Right hindlimb (tissue), 1 donor: ENCODE measurements at places on chromosomes 6 and 20.

DNA sequence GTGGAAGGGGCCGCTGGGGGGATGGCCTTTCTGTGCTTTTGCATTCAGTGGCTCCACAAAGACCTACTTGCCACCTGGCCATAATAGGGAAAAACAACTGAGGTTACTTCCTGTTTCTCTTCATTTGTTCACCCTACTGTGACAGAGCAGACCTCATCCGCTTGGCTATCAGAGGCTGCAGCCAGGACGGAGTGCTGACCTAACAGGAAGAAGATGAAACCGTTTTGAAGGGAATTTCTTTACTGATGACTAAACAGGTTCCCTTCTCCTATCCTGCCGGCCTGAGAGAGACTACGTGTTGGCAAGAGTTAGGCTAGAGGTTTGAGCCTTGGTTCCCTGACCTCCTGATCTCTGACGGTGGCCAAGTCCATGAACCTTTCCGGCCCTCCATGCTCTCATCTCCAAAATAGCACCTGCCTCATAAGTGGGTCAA, 21.3 kb downstream of the PRR18 start:
- DNase-seq, result no peak

DNA sequence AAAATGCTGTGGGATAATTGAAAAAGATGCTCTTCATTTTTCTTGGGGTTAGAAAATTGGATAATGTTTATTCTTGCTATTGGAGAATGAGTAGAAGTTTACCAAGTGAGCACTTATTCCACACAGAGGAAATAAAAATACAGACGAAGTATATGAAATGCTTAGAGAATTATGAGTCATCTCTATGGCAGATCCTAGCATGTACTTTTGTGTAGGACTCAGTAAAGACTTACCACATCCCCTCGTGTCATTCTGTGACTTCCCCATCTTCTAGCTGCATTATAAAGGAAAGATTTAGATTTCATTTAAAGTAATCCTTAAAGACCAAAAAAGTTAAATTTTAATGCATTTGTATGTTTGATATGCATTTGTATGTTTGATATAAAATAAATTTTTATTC, 685.6 kb downstream of the TBC1D32 start:
- DNase-seq, result no peak

GRCh38 chr6:5869261-5869660, 137.5 kb downstream of the NRN1 start:
- no peak for DNase-seq

GRCh38 chr6:1029141-1029540, 282.8 kb upstream of the FOXQ1 start:
- DNase-seq, result no peak

DNA sequence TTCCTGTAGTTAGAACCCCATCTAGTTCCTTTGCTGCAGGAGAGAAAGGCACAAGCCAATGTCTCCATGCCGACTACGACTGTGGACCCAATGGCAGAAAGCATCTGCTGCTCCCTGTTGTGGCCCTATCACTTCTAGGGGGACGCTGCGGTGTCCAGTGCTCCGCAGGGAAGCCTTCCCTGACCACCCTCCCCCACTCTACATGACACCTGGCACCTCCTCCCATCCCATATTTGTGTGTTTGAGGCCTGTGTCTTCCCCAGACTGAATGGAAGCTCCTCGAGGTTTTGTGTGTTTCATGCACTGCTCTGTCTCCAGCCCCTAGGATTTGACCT, 159.5 kb downstream of the DTNBP1 start:
- no peak for DNase-seq

GRCh38 chr6:122798099-122798641, 9.1 kb downstream of the SMPDL3A start:
- DNase-seq, result no peak

DNA sequence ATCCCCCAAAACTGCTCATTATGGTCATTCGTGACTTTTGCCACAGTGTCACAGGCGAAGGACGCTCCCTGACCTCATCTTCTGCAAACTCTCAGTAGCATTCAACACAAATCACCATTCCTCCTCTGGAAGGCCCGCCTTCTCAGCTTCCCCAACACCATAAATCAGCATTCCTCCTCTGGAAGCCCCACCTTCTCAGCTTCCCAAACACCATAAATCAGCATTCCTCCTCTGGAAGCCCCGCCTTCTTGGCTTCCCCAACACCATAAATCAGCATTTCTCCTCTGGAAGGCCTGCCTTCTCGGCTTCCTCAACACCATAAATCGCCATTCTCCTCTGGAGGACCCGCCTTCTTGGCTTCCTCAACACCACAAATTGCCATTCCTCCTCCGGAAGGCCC, 288.0 kb upstream of the AGPAT4 start:
- no peak for DNase-seq

DNA sequence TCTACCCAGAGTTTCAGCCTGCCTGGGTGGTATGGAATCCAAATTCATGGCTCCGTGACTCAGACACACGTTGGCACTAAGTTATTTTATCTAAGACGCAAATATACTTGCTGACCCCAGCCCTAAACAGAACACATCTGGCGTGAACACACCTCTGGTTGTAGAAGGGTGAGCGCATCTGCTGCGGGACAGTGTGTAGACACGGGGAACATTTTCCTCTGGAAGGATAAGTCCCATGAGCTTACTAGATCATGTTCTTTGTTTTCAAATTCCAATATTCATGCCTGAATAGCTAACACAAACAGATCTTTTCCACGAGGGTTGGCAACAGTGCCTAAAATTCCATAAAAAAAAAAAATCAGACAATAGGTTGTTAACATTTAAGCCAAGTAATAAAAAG, 87.8 kb downstream of the TMEM170B start:
- DNase-seq, result no peak

GRCh38 chr6:75612434-75612833, 10.8 kb downstream of the SENP6 start:
- DNase-seq, result no peak

GRCh38 chr6:29792123-29793035, 35.2 kb upstream of the HLA-G start:
- DNase-seq, result no peak

GRCh38 chr6:146670161-146670560, 71.4 kb downstream of the ADGB start:
- no peak for DNase-seq

DNA sequence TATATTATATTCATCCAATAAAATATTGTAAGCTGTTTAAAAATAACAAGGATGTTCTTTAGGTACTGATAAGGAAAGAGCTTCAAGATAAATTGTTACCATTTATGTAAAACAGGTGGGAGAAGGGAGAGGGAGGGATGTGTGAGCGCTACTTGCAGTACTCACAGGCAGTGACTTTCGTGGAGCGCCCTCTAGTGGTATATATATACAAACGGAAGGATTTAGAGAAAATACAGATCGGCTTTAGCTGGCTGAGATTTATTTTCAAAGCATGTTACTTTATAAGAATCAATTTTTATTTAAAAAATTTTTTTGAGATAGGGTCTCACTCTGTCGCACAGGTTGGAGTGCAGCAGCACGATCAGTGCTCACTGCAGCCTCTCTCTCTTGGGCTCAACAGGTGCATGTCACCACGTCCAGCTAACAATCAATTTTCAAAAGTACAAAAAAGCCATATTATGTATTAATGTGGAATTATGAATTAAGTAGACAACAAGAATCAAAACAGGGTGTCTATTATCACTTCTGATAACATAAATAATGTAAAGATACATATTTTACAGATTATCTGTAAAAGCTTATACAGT, 3.3 kb upstream of the MOG start:
- DNase-seq, result peak; percentile 29

DNA sequence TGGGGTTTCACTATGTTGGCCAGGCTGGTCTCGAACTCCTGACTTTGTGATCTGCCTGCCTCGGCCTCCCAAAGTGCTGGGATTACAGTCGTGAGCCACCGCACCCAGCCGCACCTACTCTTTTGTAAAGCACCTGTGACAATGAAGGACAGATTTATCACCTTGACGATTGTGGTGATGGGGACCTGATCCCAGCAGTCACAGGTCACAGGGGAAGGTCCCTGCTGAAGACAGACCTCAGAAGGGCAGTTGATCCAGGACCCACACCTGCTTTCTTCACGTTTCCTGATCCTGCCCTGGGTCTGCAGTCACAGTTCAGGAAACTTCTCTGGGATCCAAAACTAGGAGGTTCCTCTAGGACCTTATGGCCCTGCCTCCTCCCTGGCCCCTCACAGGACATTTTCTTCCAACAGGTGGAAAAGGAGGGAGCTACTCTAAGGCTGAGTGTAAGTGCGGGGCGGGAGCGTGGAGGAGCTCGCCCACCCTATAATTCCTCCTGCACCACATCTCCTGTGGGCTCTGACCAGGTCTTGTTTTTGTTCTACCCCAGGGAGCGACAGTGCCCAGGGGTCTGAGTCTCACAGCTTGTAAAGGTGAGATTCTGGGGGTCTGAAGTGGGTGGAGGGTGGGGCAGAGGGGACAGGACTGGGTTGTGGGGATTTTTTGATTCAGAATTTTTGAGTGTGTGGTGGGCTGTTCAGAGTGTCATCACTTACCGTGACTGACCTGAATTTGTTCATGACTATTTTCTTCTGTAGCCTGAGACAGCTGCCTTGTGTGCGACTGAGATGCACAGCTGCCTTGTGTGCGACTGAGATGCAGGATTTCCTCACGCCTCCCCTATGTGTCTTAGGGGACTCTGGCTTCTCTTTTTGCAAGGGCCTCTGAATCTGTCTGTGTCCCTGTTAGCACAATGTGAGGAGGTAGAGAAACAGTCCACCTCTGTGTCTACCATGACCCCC, 3.0 kb downstream of the HLA-E start:
- no peak for DNase-seq

DNA sequence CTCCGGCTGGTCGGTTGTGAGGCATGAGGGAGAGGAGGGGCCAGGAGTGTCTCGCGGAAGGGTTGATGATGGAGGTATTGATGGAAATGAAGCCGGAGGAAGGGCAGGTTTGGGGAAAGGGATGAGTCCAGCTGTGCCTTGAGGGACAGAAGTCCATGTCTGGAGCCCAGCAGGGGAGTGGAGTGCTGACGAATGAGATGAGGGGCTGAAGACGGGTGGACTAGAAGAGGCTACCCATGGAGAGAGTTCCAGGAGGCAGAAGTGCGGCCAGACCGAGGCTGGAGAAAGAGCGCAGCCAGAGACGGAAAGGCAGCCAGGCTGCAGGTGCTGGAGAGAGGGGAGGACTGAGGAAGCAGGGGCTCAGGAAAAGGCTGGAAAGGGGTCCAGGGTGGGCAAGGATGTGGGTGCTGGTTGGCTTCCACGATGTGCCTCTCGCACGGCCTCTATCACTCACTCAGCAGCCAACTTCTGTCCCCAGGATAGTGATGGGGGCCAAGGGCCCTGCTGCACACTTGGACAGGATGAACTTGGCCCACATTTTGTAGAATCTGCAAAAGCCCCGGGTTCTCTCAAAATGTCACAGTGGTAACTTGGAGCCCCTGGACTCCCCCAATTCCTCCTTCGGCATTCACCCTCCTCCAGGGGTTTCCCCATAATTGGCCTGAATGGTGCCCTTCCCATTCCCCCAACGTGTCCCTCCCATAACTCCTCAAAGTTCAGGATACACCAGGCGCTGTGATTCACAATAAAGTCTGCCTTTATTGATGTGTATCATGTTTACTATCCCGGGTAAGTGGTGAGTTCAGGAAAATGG, 627 bp upstream of the EIF6 start:
- DNase-seq, result no peak

DNA sequence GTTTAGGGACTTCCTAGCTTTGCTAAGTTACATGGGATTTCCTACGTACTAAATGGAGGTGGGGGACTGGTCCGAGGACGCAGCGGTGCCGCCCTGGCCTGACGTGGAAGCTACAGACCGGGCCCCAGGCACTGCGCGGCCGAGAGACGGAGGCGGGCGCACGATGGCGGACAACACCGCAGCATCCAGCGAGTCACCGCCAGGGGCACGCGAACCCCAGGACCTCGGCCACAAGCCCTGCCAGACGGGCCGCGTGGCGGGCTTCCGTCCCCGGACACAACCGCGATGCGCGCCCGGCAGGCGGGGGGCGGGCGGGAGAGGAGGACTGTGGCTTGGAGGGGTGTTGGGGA, 1516.9 kb upstream of the DEFB115 start:
- DNase-seq, result no peak

DNA sequence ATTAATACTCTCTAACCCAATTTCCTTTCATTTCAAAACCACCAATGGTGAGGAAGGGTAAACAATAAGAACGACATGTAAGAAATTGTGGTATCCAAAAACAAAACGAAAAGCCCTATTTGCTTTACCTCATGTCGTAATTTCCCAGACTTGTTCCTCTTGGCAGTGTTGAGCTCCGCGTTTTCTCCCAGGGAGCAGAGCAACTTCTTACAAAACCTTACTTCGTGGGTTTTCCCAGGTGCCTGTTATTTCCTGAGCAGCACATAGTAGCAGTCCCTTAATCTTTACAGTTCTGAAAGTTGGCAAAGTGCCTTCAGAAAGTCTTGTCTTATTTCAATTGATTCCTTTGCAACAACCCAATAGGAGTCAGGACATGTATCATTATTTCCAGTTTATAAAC, 207.9 kb upstream of the MARCKS start:
- no peak for DNase-seq

- DNase-seq, result no peak
These were observed 50.7 kb downstream of the CTCFL start for GRCh38 chr20:57474205-57474604.

- peak; percentile 54 for DNase-seq
These were observed 17.6 kb upstream of the EIF2S2 start for GRCh38 chr20:34129518-34130162.

- peak; percentile 58 for DNase-seq
These were observed 143.7 kb upstream of the PTPN1 start for GRCh38 chr20:50366270-50367103.

DNA sequence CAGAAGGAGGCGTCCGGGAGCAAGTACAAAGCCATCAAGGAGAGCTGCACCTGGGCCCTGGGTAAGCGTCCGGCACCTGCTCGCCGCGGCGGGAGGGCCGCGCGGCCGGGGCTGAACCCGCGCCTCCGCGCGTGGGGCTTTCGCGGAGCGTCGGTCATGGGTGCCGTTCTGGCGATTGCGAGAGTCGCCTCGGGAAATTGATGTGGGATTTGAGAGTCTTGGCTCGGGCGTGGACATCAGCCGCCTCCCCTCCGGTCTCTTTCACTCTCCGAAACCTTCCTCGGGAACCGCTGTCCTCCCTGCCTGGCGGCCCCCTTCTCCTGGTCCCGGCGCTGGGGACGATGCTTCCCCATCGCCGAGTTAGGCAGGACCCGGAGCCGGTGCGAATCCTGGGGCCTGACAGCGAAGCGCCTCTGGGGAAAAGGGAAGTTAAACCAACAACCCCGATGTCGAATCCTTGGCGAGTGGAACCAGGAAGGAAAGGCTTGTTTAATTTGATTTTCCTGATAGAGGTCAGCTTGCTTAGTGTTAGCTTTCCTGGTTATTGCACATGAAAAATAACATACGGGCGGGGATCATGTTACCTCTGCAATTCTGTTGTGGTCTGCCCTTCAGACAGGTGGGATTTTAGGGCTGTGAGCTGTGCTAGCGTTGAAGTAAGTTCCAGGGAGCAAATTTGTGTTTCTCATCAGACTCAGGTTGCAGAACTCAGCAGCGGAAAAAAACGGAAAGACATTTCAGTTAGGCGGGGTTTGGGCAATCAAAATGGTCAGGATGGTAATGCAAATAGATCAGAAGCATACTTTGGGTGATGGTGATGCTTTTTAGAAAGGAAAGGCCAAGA, 594 bp downstream of the ARFGEF3 start:
- peak; percentile 21 for DNase-seq

- DNase-seq, result no peak
These were observed 85.9 kb downstream of the PXDC1 start for GRCh38 chr6:3665608-3666007.
